ENCODE measurements at places on chromosomes 6 and 20.

DNA sequence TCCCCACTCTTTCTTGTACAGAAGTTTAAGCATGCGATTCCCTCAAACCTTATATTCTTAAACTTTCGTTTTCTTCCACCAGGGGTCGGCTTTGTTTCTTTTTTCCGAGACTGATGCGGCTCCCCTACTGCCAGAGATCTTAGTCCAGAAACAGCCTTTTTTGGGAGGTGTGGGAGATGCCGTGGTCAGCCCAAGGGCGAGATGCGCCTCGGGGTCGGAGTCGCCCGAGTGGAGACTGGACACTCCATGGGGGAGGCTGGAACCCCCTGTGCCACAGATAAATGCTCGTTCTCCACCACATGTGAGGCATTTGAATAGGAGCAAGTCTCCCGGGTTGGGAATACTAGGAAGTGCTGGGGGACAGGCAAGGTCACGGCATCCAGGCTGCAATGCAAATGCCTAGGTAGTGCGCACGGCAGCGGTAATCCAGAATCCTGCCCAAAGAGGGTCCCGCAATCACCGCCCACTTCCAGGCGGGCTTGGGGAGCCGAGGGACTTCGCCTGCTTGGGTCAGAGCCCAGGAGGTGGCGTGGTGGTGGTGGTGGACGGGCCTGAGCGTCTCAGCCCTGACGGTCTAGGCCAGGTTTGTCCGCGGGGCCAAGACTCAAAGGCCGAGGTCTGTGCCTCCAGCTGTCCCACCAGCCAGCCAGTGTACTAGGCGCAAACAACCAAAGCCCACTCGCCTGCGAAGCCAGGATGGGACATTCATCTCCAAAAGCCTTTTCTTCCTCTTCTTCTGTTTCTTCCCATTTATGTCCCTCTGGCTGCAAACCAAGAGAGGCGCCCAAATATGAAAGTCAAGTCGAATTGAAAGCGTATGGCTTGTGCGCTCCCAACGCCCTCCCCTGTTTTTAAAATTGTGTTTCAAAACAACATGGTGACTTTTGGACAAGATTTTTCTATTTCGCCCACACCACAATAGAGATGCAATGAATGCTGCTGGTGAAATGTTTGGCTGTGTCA lies 39.3 kb upstream of the OSTM1 start:
- DNase-seq: no peak

DNA sequence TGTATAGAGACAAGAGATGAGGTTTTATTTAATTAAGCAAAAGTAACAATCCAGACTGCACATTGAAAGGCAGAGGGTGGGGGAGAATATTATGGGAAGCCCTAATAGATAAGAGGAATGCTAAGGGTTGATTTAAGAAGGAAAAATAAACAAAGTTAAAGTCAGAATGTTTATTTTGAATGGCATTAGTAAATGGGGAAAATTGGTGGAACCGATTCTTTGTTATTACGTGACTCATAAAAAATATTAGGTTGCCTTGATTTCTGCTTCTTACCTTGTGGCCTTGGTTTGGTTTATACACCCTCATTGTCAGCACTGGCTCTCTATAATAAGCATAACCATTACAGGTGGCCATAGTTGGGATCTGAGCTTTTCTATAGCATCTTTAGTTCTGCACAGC lies 674.8 kb upstream of the CITED2 start:
- DNase-seq: no peak

GRCh38 chr6:147802459-147802858 lies 294.0 kb downstream of the SAMD5 start:
- no peak for DNase-seq

DNA sequence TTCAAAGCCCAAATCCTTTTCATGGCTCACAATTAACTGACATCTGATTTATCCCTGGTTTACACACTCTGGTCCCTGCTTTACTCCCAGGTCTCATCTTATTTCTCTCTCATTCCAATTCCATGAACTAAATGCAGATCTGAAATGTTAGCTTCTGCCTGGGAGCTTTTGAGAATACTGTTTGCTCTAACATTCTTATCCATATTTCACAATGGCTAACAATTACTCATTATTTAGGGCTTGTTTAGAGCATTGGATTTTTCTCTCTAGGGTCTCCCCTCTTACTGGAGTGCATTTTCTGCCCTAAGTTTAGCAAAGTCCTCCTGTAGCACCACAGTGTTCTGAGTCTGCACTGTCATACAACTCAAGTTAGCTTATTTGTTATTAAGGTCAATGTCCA lies 121.5 kb upstream of the HCRTR2 start:
- no peak for DNase-seq

DNA sequence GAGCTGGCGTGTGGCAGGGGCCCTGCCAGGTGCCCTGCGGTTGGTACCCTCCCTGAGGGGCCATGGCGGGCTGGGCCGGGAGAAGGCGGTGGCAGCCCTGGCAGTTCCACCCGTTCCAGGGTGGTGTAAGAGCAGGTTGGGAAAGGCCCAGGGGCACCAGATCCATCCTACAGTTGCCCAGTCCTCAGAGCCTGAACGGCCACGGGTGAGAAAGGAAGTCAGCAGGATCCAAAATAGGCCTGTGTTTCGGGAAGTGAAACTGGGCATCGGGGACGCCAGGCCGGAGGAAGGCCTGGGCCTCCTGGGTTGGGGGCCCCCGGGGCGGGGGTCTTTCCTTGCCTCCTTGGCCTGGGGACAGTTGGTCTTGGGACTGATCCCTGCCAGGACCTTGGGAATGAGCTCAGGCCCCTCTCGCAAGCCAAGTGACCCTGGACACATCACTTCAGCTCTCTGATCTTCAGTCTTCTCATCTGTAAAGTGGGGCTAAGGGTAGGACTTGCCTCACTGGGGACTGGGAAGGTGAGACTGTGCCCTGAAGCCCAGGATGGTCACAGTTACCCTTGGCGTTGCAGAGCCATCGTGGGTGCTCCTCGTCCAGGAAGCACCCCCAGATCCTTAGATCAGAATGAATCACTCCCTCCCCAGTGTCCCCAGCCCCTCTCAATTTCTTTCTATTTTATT lies 18.1 kb upstream of the NOL4L start:
- no peak for DNase-seq

GRCh38 chr6:139904158-139904533 lies 529.7 kb upstream of the CITED2 start:
- DNase-seq: no peak

DNA sequence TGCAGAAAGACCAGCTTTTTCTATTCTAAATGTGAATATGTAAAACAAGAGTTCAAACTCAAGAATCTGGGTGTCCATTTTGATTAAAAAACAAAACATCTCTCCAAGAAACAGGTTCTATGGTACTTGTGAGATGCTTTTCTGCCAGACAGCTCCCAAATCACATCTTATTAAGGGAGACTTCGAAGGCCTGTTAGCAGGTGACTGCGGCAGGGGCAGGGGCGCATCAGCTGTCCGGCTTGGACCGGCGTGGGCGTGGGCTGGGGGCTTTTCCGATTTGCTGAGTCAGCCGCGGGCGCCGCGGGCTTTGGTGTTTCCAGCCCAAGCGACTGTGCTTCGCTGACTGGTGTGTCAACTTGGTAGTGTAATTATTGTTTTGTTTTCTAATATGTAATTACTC lies 32.6 kb downstream of the TFAP2A start:
- DNase-seq: no peak

- DNase-seq: no peak
Measured at GRCh38 chr6:57434944-57435343, 117.5 kb downstream of the PRIM2 start.

- DNase-seq: peak; percentile 21
Measured at GRCh38 chr6:118650582-118651281, 659 bp downstream of the CEP85L start.

DNA sequence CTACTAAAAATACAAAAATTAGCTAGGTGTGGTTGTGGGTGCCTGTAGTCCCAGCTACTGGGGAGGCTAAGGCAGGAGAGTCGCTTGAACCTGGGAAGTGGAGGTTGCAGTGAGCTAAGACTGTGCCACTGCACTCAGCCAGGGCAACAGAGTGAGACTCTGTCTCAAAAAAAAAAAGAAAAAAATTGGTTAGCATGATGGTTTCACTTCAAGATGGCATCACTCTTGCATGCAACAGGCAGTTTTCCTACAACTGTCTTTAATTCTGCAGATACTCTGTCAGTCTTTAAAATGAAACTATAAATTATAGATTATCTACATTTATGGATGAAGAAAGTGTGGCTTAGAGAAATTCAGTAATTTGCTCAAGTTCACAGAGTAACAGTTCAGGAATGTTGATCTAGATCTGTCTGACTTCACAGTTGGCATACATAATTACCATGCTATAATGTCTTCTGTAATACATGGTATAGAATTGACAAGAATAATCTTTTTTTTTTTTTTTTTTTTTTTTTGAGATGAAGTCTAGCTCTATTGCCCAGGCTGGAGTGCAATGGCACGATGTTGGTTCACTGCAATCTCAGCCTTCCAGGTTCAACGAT lies 27.0 kb downstream of the ITCH start:
- no peak for DNase-seq

GRCh38 chr20:12383821-12384220 lies 466.1 kb downstream of the BTBD3 start:
- DNase-seq: no peak

DNA sequence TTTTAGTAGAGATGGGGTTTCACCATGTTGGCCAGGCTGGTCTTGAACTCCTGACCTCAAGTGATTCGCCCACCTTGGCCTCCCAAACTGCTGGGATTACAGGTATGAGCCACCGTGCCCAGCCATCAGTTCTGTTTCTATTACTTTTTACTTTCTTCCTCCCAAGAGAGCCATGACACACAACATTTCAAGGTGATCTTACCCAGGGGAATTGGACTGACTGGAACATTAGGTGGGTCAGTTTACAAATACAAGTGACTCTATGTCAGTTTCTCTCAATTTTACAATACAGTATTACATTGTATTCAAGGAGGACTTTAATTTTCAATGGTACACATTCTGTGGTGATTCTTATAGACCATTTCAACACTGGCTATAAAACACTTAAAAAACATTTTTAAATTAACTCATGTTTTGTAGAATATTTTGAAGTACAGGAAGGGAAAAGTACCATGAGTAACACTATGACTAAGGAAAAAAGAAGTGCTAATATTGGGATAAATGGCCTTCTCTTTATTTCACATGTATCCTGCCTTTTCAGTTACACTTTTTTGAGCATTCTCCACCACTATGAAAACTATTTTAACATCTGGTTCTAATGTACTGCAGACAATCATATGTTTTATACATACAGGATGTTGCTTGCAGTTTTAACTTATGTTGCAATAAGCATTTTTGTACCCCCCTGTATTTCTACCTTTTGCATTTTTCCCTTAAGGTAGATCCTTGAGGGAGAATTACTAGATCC lies 8.4 kb downstream of the TPBG start:
- no peak for DNase-seq

DNA sequence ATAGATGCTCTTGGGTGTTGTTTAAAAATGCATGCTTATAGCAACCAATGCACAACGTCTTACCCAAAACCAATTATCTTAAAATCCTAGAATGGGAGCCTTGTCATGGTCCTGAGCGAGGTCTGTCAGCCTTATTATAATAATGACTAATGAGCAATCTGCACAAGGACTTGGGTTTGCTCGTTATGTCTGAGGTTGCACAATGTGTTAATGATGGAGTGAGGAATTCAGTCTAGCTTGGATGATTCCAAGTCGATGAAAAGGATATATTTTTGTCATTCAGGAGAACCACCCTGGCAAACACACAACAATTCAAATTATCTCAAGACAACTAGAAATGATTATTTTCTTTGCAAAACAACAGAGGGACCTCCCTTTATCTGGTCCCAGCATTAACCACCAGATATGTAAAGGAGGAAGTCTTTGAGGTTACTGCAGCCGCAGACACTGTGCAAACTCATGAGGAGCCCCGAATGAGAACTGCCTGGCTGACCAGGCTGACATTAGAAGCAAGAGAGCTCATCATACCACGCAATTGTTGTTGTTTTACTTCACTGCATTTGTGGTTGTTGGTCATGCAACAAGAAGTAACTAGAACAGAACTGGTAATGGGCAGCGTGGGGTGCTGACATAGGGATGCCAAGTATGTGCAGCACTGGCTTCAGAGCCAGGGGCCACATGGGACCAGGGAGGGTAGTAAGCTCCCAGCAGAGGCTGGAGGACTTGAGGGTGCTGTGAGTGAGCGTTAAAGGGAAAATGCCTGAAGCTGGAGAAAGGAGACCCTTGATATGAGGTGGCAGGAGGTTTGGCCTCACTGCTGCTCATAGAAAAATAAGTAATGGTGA lies 488.3 kb downstream of the CDH26 start:
- no peak for DNase-seq

DNA sequence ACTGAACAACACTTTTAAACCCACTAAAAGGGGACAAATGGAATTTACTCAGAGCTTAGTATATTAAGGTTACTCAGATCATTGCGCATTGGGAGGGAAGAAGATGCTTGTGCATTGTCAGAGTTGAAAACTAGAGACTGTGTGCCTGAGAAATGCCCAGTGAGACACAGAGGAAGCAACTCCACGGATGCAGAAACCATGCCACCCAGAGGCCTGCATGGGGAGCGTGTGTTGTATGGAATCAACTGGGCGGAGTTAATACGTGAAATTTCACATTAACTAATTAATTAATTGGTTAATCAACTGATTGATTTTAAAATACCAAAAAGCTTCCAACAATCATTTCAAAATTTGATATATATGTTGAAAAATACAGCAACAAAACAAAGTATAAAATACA lies 391.6 kb downstream of the PLCB1 start:
- DNase-seq: no peak

DNA sequence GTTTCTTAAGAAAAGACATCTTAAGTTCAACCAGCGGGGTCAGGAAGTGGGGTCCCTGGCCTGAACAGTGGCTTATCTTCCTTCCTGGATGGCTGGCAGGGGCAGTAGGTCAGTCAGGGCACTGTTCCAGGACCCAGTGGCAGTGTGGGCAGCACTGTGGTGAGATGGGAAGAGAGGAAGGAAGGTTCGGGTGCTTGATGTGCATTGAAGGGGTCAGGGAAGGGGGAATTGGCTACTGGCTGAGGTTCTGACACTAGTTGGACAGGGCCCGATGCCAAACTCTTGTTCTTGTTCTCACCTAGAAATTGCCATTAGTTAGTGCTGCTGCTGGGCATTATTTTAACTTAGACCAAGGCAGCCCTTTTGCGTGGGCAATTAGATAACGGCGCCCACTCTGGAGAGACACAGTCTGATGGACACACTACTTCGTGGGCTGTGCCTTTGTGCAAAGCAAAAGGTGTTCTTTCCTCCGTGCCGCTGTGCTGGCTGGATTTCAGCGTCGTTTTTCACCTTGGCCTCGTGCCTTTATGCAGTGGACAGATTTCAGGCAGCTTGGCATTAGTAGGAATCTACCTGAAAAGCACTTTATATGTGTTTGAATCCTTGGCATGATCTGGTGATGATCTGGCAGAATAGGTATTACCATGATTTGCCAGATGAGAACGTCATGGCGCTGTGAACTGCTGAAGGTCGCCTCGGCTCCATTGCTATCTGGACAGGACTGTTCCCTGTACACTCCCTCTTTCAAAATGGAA lies 30.3 kb downstream of the UTRN start:
- no peak for DNase-seq

DNA sequence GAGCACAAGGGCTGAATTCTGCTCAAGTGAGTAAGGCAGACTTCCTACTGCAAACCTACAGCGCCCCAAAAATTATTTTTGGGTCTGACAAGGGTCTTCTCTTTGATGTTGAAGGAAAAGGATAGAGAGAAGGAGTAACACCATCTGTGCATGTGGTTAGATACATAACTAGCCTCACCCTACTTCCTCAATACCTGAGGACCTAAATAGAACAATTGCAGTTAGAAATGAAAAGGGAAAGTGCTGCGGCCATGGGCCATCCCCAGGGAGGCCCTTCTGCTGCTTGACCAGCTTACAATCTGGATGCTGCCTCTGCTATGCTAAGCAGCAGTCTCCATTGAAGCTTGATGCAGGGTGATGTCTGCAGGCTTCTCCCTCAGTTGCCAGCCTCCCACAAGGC lies 63.2 kb upstream of the ARMH2 start:
- DNase-seq: peak; percentile 35

- no peak for DNase-seq
Measured at GRCh38 chr6:149461670-149462069, 23.1 kb downstream of the ZC3H12D start.
